Fibroblast of skin of left quadriceps (primary cell): ENCODE measurements at places on chromosomes 16 and 17.
A peak's percentile ranks its signal among the peaks of the same experiment; 100 is the strongest.

DNA sequence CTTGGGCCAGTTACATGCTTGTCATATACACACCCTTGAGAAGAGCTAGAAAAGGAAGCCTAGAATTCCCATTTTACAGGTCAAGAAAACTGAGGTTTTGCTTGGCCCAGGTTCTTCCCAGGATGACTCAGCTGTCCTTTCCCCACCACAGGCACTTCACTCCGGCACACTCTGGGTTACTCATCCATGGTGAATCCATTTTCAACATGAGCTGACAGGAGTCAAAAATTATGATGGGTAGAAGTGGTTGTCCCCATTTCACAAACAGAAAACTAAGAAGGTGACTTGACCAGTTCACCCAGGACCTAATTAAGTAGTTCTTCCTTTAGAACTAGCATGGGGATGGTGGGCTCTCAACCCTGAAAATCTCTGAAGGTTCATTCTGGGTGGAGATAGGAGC is 67.2 kb downstream of the USP22 start:
- no peak for DNase-seq

GRCh38 chr16:727291-727977 is 528 bp downstream of the HAGHL start:
- DNase-seq: no peak

GRCh38 chr16:19884611-19885450 is at the start of gene GPRC5B:
Gene GPRC5B (minus strand): TSS chr16:19884848. CDS start chr16:19872845, 12,003 bp downstream.
- no peak for DNase-seq

GRCh38 chr16:15682105-15682570 is 32.1 kb downstream of the NDE1 start:
- no peak for DNase-seq

DNA sequence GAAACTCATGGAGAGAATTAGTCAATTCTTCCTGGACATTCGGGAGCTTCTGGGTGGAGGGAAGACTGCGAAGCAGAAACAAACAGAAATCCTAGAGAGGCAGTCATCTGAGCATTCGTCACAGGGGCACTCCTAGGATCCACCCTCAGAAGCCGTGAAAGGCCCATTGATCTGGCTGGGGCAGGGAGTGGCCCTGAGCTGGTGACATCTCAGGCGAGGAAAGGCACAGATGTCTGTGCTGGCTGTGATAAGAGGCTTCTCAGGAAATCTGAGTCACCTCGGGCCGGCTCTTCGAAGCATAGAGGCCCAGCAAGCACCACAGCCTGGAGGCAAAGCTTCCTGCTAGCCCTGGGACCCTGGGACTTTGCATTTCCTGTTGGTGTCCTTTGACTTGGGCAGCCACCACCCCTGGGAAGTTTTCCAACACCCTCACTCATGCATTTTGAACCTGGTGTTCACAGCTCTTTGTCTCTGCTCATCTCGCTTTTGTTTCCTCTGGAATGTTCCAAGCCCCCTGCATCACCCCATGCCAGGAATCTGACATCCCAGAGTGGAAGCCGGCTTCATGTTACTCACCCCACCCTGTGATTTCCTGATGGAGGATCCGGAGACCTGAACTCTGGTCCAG is 23.3 kb upstream of the CDRT4 start:
- DNase-seq: no peak

DNA sequence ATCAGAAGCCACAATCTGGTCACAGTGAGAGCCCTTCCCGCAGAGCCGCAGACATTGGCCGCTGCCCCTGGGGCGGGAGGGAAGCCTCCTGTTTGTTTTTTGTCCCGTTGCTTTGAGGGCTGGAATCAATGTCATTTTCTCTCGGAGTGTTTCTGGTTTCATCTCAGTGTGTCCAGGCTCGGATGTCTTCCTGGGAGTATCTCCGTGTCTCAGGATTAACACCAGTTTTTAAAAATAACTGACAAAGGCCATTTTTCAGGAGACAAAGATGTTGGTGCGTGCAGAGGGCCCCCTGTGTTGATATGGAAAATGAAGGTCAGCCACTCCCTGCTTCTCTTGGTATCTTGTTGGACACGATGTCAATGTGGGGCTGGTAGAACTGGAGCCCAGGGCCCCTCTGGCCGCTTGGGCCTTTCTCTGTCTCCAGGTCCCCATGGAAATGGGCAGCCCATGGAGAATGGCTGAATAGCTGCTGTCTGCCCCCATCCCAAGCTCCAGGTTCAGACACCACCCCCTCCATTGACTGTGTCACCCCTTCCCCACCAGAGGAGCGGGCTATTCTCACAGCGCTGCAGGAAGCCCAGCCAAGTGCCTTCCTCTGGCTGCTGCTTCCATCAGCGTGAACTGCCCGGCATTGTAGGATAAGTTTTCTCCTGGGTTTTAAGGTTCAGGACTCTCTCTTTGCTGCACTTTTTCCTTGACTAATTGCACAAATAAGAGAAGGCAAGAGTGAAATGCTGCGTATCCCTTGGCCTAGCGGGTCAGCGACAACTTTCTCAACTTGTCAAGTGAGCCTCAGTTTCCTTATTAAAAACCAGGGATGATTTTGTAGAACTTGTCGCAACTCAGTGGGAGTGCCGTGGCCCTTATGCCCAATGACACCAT is 72.2 kb upstream of the METTL9 start:
- DNase-seq: no peak

DNA sequence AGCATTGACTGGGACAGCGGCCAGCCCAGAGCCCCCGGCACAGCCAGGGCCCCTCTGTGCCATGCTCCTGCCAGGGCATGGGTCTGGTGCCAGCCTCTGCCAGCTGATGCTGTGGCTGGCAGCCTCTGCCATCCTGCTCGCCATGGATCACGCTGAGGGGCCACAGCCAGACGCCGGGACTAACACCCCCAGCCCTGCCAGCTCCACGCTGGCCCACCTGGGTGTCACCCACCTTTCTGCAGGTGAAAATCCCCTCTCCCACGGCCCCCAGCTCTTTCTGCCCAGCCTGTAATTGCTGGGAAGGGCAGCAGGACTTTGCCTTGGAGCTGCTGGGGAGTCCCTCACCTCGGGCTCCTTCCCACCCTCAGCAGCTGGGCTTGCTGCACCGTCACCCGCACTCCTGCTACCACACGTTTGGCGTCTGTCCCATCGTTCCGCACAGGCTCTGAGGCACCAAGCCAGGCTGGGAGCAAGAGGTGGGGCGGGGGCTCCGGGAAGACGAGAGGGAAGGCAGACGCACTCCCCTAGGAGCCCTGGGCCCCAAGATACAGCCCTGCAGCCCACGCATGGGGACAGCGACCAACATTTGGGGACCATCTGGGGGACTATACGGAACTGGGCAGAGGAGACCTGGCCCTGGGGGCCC is 42.0 kb upstream of the ACSF3 start:
- DNase-seq: no peak

DNA sequence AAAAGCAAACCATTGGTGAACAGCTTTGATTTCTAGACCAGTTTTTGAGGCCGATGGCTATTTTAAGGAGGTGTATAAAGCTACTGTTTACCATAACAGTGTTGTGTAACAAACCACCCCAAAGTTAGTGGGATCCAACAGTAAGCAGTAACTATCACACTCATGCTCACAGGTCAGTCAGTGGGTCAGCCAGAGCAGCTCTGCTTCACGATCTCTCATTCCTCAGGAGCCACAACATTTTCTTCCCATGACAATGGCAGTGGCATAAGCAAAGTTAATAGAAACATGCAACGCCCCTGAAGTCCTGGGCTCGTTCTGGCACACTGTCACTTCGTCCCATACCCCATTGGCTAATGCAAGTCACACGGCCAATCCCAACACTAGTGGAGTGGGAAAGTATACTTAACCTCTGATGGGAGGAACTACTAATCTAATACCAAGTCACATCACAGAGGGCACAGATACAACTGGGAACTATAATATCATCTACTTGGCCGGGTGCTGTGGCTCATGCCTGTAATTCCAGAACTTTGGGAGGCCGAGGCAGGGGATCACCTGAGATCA is 28.0 kb upstream of the B4GALNT2 start:
- no peak for DNase-seq

- peak; percentile 92 for DNase-seq
These were observed 33.4 kb upstream of the CLEC18A start for GRCh38 chr16:69917739-69918138.

- DNase-seq: no peak
These were observed 273.2 kb downstream of the C16orf95 start for GRCh38 chr16:87044032-87044382.
